ENCODE measurements at places on chromosomes 3 and 15. TPM values are rescaled to one million over a fixed set of nuclear protein-coding genes. Genes with fewer than 3 reads are reported as not detected.

Gene TAGLN3
- polyA plus RNA-seq: 3.2 TPM

Gene ST3GAL6
- polyA plus RNA-seq: 12.2 TPM

Gene MCF2L2
- 3.0 TPM for polyA plus RNA-seq

Gene PLEKHO2
- polyA plus RNA-seq: 24.6 TPM

Gene TUSC7
- polyA plus RNA-seq: not detected

Gene GP5
- 0.54 TPM for polyA plus RNA-seq
